HuH-7.5 (cell line): ENCODE measurements at places on chromosomes 3 and 15.

- DNase-seq = no peak
Observed at GRCh38 chr3:14814411-14814871, 4.3 kb upstream of the FGD5 start.

- DNase-seq = no peak
Observed at GRCh38 chr3:108124337-108125152, 33.7 kb upstream of the CD47 start.

DNA sequence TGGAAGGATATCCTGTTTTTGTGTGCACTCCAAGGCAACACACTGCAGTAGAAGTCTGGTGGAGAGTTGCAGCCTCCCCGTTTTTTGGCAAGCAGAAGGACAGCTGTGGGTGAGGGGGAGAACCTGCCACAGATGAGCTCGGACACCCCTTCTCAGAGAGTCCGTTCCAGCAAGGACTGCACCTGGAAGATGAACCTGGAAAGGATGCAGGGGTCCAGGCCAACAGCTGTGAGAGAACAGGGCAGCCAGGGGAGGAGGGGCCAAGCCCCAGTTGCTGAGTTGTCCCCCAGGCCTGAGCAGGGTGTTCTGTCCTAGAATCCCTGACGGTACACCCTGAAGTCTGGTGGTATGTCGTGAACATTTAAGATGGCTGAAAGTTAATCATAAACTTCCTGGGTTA is 30.2 kb downstream of the ZXDC start:
- no peak for DNase-seq

DNA sequence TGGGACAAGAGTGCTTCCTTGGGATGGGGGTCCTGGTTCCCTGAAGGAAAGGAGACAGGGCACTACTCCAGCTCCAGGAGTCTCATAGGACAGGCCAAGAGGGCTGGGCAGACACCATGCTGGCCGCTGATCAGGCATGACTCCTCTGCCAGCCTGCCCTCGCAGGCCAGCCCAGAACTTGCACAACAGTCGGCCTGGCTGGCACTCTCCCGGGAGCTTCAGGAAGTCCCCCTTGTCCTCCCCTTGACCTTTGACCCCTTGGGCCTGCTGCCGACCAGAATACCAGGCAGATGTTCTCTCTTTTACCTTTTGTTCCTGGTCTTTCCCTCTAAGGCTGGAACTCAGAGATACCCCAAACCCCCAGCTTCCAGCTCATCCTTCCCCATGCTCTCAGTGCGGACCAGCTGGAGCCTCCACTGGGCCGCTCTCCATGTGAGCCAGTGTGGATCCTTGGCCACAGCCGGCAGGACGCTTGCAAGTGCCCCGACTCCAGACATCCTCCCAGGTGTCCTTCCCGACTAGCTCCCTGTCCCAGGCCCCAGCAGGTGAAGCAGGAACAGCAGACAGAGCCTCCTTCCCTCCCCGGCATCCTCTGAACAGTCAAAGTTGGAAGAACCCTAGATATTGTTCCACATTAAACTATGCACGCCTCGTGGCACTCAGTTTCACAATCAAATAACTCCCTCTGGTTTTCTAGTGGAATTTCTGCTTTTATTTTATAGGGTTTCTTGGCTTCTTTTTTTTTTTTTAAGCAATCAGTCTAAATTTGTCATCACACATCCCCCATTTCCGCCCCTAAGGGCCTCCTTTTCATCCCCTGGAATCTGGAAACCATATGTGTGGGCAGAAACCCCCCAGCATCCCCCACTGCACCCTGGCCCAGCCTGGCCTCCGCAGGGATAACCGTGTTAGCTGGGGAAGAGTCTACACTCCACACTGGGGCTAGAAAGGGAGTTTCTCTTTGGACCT is 15.7 kb downstream of the VPS18 start:
- DNase-seq = no peak

- DNase-seq = no peak
Observed at GRCh38 chr15:91609231-91609630, 244.3 kb upstream of the SLCO3A1 start.

DNA sequence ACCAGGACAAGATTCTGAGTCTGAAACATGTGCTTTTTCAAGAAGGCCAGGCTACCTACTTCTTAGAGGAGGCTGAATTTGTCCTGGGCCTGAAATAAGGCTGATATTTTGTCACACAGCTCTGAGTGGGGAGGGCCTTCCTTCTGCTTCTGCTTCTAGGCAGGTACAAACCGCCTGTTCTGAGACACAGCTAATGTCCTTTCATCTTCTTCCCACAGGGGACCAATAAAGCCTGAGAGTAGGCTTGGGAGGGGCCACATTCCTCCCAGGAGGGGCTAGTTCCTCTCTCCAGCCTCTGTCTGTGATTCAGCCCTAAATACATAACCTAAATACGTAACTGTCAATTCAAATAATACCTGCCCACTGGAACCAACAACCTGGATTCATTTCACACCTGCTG is 34.8 kb downstream of the CRYGS start:
- no peak for DNase-seq

DNA sequence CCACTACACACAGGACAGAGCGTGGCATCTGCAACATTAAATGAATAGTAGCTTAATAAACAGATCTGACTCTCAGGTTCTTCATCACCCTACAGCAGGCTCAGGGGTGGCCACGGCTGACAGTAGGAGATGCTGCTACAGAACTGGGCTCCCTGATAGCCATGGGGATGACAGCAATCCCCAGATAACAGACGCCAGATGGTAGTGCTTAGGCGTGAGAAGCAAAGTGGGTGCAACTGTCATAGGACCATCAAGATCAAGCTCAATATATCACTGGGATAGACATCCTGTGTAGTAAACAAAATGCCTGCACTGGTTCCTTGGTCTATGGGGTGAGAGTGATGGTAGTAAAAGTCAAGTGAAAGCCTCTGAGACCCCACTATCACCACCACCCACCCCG is 2.6 kb upstream of the TPRA1 start:
- no peak for DNase-seq

DNA sequence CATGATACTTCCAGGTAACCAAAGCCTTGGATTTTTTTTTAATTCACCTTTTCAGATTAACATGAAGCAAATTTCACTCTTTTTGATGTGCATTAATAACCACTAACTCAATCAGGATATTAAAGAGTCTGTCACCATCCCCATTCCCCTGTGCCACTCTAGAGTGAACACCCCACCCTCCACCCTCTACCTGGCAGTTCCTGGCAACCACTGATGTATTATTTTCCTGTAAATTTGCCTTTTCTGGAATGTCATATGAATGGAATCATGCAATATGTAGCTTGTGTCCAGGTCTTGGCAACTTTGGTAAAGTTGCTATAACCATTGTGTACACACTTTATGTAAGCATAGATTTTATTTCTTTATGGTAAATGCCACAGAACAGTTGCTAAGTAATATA is 627.6 kb downstream of the MCTP2 start:
- no peak for DNase-seq

GRCh38 chr3:160286231-160286630 is 61.0 kb downstream of the C3orf80 start:
- DNase-seq = no peak
